GM04503 (cell line): ENCODE measurements at places on chromosomes 2 and 18.

DNA sequence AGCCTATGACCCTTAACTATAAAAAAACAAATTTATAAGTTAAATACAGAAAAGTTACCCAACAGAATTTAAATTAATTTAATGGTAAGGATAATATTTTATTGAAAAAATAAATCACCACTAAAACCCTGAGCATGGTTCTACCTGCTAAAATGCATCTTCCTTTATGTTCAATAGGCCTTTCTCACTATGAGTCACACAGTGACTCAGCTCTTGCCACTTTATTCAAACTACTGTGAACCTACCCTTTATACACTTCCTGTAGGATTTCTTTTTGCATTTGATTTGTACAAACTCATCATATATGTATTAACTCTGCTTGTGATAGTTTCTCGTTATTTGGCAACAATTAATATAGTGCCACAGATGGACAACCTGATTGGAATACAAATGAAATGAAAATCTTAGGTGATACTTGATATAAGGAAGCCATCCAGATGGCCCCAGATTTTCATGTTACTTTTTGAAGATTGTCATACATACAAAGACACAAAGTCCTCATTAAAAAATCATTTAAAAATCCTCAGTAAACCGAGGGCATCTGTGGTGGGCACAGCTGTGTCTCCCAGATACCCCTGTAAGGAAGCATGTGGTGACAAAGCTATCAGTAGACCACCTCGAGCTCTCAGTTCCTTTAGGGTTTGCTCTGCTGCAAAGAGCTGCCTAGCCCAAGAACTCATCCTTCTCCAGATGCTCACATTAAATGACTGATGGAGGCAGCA lies 55.2 kb upstream of the COBLL1 start:
- DNase-seq = no peak

DNA sequence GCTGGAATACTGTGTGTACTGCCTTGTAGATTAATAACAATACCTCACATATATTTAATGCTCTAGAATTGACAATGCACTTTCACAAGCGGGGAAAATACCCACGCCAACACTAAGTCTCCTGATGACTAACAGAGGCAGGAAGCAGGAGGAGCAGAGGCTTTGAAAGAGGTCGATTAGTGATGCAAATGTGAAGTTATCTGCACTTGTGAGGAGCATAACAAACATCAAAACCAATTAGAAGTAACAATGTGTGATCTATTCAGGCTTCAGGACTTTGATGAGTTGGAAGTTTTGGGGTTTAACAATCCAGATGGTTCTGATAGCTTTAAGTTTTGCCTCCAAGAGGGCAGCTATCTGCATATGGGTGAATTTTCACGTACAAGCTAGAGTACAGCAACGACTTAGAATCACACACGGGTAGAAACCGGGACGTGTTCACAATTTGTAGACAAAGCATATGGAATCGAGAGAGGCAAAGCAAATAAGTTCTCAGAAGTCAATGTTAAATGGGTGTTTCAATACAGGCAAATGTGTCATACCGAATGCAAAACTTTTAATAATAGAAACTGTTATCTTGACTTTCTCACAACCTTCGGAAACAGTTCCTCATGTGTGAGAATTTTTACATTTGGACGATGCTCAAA lies 114.5 kb downstream of the METTL8 start:
- DNase-seq = no peak

- DNase-seq = no peak
Observed at GRCh38 chr2:54914637-54915036, 135.6 kb downstream of the RTN4 start.

DNA sequence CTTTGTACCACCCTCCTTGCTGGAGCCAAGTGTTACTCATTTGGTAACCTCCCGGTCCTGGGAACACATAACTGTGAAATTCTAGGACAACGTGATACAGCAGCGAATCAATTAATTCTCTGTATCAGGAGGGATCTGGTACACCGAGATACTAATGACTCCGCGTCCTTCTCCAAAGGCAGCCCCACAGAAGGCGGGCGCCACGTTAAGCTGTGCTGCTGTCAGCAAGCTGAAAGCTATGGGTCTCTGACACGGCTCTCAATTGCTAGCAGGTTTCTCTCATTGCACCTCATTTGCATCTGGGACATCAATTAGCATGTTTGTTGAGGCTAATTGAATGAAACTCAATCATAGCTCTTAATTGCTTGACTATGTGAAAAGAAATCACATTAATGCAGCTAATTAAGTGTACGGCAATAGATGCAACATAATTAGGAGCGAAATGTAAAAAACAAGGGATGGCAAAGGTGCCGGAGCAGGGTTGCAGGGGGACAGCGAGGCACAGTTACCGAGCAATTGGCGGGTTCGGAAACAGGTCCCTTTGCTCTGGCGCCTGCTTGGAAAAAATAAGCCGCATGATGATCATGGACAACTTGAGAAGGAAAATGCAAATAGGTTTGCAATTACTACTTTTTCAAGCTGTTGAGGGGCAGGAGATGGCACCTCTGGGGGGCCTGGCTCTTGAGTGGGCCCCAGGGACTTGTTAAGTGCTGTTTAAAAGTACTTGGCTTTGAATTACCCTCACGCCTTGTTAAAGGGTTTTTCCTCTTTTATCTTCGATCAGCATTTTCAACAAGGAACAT lies 264.2 kb downstream of the GBX2 start:
- DNase-seq = no peak

GRCh38 chr2:5467178-5467905 lies 224.8 kb upstream of the SOX11 start:
- DNase-seq = no peak

DNA sequence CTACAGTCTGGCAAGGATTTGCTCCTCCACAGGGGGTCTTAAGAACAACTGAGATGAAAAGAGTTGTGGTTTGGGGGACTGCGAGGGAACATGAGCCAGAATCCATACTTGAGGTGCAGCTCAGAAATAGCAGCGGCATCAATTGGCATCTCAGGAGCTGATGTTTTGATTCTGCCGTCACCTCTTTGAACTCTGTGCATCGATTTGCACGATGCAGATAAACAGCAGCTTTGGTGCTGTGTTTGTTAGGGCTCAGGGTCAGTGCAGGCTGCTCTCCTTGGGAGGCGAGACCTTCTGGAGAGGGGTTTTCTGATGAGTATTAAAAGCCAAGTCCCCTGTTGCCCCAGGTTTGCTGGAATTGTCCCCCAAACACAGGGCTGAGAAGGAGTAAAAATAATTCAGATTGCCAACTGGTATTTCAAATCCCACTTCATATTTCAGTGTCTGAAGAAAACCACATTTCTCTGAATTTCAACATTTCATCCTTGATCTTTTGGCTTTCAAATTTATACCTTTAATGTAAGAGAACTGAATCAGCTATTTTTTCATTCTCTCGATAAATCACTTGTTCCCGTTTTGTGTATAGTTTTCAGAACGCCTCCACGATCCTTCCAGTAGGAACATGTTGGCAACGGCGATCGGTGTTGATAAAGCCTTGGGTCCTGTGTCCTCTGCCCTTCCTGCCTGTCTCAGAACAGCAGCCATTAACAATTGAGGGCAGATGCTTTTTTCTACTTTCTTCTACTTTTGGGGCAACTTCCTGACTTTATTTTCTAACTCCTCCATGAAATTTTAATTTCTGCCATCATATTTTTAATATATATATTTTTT lies 65.0 kb downstream of the RAB31 start:
- no peak for DNase-seq

DNA sequence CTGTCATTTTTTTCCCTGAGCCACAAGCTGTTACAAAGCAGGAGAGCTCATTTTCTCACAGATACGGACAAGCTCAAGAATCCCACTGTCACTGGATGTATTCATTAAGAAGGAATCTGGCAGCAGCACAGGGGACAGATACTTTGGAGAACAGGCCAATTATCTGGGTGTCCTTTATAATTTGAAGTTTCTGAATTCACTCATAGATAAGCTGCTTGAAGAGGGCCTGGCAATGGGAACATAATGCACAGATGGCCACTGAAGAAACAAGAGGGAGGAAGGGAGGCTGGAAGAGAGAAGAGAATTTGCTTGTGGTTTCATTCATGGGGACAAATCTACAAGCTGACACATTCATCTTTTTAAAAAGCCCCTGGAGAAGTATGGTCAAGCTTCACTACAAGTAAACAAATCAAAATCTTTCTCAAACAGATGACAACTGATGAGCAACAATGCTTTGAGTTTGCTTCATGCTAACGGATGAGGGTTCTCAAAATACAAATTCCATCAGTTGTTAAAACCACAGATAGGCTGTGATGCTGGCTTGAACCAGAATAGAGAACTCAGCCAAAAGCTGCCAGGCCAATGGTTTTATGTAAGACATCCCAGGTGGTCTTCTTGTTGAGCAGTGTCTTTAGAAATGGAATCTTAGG lies 11.9 kb downstream of the BCL2 start:
- no peak for DNase-seq

- DNase-seq = no peak
Observed at GRCh38 chr2:157443795-157444640, at the start of gene CYTIP. CYTIP (minus strand) TSS chr2:157444089; CDS start chr2:157444020, 69 bp downstream.
